ENCODE measurements at places on chromosomes 5 and 9.

- DNase-seq: no peak
Measured at GRCh38 chr9:123305879-123306278, 37.5 kb upstream of the STRBP start.

GRCh38 chr5:143775258-143775657 lies 36.7 kb upstream of the HMHB1 start:
- no peak for DNase-seq

DNA sequence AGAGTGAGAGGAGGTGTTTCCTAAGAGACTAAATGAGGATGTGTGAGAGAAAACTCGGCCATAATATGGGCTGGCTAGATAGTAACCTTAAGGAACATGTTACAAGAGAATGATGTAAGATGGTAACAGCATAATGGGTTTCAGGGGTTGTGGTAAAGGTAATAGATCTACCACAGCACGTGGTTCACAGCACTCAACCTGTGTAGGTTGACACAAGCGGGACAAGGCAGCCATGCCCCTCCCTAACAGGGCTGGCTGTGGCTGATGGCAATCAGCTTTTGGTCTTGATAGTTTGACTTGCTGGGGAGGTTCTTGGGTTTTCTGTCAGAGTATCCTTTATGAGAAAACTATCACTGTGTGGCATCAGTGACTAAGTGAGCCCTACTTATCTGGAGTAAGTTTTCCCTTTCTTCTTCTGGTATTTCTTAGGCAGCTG lies 138.6 kb downstream of the TRIO start:
- DNase-seq: no peak

DNA sequence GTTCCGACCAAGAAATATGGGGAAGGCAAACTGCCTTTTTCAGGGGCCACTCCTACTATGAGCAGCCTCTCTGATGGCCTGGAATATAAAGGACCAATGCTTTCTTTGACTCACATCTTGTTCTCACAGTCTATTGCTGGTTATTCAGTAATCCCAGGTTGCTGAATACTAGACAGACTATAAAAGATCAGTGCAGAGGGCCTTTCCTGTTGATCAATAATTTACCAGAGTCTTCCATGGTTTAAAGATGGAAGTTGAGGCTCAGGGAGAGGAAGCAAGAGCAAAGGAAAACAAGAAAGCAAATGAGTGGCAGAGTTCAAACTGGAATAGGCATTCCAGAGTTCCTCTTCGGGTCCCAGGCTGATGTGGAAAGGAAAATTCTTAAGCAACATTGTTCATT lies 62.9 kb downstream of the FBXO38 start:
- no peak for DNase-seq

GRCh38 chr5:151028717-151029116 lies 8.3 kb downstream of the GPX3 start:
- no peak for DNase-seq

DNA sequence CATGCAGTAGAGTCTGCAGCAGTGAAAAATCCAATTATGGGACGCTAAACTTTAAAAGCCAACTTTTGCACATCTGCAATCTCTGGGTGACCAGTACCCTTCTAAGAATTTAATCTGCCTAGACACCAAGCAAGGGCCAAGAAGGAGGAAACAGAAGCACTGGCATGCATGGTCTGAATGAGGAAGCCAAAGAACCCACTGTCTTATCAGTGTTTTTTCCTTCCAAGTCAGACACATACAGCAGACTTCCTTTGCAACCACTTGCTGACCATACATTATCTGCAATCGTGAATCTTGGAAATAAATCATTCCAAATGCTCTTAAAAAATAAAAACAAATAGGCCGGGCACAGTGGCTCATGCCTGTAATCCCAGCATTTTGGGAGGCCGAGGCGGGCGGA lies 65.9 kb downstream of the DEPDC1B start:
- no peak for DNase-seq

DNA sequence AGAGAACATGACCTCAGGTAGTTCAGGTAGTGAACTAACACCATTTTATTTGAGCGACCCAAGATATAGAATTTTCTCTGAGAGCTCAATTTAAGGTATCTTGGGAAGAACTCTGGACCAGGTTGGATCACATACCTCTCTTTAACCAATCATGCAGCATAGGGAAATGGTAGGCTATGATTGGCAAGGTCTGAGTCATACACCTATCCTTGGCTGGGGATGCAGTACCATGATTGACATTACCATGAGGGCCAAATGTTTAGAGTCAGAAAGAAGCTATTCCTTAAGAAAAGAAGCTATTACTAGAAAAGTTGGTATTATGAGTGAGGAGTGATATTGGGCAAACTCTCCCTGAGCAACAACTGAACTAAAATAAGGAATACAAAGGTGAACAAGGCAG lies 258.7 kb downstream of the KCTD16 start:
- no peak for DNase-seq

DNA sequence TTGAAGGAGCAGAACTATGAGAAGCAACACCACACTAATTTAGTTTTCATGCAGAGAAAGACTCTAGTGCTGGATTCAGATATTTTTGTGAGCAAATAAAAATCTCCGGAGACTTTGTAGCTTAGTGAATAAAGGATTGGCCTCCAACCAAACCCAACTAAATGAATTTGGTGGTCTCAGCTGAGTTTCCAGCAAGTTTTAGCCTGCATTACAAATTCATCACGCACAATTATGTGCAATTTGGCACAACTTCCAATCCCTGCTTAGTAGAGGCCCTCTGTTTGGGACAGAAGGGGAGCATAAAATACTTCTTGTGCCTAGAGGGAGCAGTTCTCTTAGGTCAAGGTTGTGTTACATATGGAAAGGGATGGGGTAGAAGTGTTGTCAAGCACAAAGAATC lies 112.3 kb upstream of the ADAMTSL1 start:
- no peak for DNase-seq

GRCh38 chr9:12652973-12653372 lies 40.2 kb upstream of the TYRP1 start:
- no peak for DNase-seq

- no peak for DNase-seq
Measured at GRCh38 chr9:75589497-75589896, 301.0 kb upstream of the PCSK5 start.

Data from T-helper 2 cell (primary cell).